Large intestine (tissue), 12 donors: ENCODE measurements at places on chromosomes 5 and 9. TPM values are rescaled to one million over a fixed set of nuclear protein-coding genes. Genes with fewer than 3 reads are reported as not detected.

Gene GMCL2
- polyA plus RNA-seq, result 0.01 TPM

Gene DMRT2
- not detected for polyA plus RNA-seq

Gene GOLM1
- 124 TPM for polyA plus RNA-seq

Gene CTXN3
- polyA plus RNA-seq, result not detected

Gene ZNF879
- polyA plus RNA-seq, result 3.8 TPM

Gene PCA3
- 0.97 TPM for polyA plus RNA-seq

Gene SPATA31D4
- not detected for polyA plus RNA-seq

Gene GLDC
- 13.0 TPM for polyA plus RNA-seq
